CD4-positive, alpha-beta T cell treated with Interleukin-15 for 1 hour (primary cell): ENCODE measurements at places on chromosomes 6 and 20.
A peak's percentile ranks its signal among the peaks of the same experiment; 100 is the strongest.

DNA sequence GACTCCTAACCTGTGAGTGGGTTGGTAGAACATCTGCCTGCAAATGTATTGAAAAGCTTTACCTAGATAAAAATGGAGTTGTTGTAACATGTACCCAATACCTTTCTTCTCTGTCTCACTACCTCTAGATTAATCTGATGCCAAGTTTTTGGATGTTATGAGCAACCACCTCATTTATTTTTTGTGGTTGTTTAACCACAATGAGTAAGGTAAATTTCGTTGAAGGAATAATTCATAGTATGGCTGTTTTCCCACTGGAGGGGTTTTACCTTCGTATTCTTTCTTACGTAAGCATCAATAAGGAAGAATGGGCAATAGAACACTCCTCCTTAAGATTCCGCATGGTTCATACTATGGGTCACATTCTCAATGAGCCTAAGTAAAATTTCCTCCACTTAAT, 165.4 kb downstream of the CDH26 start:
- no peak for DNase-seq

DNA sequence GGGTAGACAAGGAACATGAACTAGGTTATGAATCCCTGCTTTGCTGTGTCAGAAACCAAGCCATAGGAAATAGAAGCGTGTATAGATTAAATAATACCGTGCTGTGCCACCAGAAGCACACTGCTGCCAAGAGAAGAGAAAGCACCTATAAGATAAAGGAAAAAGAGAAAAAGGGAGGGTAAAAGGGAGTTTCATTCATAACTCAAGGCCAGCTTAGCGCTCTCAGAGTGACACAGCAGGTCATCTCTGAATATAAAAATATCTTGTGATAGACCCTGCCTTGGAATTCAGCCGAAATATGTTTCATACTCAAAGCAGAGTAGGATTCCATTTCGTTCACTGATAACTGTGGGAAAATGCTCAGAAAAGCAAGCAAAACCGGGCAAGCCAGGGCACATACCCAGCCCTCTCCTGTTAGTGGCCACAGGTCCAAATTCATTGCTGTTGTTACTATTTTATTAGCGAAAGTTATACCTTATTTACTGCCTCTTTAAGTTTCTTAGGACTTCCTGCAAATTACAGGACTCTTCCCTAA, 8.7 kb downstream of the JAG1 start:
- DNase-seq: no peak

DNA sequence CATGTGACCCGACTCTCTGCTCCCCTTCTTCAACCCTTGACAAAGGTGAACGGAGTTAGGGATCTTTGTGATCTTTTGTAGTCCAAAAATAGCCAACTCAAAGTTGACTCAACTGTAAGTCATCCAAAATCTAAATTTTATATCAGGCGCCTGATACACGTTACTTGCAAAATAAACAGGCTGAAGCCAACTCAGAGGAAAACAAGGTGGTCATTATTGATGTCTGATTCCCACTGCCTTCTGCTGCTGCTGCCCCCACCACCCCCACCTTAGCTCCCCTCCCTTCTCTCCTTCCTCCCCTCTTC, 13.2 kb upstream of the RNF8 start:
- DNase-seq: no peak

DNA sequence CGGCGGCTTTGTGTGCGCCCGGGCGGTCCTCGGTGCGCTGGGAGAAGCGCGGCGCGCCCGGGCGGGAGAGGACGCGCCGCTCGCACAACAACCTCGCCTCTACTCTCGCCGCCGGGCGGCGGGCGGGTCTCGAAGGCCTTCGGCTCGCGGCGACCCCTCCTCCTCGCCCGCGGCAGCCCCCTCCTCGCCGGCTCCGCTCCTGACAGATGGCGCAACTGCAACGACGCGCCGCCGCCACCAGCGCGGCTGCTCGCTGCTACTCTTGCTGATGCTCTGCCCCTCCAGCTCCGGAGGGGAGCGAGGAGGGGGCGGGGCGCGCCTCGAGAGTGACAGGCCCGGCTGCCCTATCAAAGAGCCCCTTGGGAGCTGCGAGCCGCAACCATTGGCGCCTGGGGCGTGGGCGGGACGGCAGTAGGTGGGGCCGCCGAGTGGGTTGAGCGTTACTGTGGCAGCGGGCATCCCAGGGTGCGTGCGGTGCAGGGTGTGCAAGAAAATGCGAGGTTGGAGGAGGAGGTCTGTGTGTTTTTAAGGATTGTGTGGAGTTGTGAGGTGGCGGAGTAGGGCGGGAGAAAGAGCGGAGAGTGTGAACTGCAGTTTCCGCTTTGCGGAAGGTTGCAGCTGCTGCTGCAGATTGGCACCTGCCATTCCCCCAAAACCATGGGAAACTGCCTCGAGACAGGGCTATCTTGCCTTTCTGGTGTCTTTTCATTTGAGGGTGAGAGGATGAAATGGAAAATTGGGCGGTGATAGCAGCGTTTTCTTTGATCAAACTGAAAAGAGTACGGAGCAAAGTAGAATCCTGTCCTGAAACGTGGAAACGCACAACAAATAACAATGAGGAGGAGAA, at the start of gene FYN:
TSS of gene FYN (minus strand) at position 275 of the 847 bp plus-strand sequence. CDS start 153,401 bp downstream, outside the sequence.
- DNase-seq: peak; percentile 98

DNA sequence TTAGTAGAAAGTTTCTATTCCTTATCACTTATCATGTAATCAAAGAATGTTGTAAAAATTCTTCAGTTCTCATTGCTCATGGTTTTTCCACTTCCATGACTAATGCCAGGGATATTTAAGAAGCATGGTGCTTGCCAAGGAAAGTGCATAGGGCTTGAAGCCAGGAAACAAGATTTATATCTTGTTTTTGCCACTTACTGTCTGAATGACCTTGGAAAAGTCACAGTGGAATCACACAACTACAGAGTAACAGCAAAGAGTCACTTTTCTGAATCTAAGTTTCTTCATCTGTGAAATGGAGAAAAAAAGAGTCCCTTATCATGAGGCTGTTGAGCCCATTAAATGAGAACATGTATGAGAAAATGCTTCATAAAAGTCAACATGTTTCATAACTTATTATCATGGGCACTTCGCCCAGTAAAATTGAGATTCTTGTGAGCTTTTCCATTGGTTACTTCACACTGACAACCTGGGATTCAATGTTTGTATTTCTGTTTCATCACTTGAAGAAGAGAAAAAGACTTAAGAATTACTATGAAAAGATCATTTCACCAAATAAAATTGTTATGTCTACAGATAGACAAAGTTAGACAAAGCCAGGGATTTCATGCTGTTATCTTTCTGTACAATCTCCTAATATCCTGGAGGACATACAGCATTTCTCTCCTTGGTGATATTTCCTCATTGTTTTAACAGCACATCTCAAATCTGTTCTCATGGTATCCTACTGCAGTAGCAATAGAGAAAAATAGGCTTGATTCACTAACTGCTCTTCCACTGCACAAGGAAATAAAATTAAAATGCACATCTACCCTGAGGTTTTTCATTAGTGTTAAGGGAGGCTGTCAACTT, 7.6 kb upstream of the BMP5 start:
- no peak for DNase-seq

- no peak for DNase-seq
Observed at GRCh38 chr20:53419693-53420460, 173.8 kb downstream of the ZNF217 start.

DNA sequence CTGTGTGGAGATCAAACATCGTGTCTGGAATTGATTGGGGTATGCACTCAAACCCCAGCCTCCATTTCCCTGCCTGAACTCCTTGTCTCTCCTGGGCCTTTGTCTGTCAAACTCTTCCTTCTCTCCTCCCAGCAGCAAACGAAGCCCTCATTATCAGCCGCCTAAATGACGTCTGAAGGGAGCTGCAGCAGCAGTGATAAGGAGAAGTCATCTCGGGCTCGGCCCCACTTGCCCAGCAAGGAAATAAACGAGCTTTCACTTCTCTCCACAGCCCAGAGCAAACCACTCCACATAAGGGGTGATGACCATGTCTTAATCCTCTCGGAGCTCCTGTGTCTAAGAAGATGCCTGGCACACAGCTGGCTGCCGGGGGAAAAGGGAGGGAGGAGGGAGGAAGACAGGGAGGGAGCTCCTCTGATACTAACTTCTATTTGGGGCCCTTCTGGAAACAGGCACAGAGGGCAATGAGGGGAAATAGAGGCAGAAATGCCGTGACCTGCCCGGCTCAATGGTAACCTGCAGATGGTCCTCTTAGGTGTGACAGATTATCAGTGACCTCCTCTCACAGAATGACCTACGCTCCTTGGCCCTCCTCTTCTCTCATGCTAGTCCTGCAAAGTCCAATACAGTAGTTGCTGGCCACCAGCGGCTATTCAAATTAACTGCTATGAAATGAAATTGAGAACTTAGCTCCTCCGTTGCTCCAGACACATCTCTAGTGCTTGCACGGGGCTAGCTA, 100.4 kb downstream of the PXDC1 start:
- DNase-seq: no peak

DNA sequence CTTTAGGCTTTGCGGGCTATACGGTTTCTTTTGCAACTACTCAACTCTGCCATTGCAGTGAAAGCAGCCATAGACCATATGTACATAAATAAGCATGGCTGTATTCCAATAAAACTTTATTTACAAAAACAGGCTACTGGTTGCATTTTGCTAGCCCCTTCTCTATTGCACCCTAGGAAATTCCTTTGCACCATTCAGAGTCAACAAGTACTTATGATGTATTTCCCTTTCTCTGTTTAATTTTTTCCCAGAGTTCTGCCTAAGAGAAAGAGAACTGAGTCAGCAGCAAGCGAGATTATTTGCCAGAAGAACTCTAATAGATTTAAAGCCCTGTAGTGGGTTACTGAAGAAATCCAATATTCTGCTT, 33.8 kb downstream of the ADGRF1 start:
- no peak for DNase-seq

- DNase-seq: no peak
Observed at GRCh38 chr6:70391492-70391891, 21.8 kb upstream of the FAM135A start.

DNA sequence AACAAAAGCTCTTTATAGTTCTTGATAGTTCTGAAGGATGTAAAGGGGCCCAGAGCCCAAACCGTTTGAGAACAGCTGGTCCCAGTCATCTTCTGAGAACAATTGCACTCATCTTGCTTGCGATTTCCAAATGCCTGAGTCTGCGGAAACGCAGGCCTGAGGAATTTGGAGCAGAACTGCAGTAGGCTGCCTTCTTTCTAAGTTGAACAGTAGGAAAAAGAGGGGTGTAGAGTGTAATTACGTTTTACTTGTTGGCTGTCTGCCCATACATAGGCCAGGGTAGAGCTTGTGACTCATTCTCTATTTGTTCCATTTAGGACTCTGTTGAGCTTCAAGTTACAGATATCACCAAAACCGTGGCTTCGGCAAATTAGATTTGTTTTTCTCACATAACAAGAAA, 42.0 kb upstream of the KIF16B start:
- no peak for DNase-seq

DNA sequence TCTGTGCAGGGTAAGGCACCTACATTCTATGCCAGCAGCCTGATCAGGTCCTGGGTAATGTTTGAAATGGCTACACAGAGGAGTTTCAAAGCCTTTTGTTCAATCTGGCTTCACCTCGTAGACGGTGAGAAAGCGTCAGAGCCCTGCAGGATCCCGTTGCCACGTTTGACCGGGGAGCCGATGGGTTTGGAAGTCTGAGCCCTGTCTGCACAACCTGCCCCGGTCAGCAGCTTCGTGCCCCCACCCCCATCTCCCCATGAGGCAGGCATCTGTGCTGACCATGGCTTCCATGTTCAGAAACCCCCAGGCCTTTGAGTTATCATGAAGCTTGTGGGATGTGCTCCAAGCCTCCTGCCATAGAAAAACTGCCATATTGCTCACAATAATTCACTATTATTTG, 63.9 kb downstream of the PTPN1 start:
- no peak for DNase-seq

DNA sequence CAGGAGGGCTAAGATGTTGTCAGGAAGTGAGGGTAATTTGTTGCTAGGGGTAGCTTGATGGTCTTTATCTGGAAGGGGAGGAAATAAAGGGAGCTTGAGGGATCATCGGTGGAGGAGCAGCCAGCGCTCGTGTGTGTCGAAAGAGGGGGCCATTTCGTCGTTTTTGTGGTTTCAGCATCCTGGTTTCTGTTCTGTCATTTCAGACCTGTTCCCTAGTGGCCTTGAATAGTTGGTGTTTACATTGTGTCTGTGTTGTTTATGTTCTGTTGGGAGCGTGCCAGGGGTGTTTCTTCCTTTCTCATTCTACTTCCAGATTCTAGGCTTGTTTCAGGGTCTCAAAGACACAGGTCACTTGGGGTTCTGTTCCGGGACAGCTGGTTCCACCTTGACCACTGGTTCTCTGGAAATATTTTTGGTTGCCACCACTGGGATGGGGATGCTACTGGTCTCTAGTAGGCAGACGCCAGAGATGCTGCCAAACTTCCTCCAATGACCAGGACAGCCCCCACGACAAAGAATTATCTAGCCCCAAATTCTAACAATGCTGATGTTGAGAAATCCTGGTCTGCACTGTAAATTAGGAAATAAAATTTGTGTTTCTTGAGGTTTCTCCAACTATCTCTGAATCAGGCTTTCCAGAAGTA, 113.9 kb upstream of the NAA20 start:
- peak; percentile 61 for DNase-seq

DNA sequence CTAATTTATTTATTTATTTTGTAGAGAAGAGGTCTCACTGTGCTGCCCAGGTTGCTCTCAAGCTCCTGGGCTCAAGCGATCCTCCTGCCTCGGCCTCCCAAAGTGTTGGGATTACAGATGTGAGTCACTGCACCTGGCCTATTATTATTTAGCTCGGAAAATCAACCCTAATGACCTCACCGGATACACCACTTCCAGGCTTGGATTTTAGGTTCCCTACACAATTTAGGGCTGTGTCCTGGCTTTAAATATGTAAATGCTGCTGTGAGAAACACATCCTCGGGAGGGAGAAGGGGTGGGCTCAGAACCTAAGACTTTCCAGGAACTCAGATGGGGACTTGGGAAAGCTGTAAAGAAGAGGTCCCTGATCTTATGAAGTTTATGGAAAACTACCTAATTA, 51.0 kb upstream of the SLC32A1 start:
- no peak for DNase-seq

- DNase-seq: no peak
Observed at GRCh38 chr6:131724114-131724513, 13.3 kb upstream of the CTAGE9 start.

DNA sequence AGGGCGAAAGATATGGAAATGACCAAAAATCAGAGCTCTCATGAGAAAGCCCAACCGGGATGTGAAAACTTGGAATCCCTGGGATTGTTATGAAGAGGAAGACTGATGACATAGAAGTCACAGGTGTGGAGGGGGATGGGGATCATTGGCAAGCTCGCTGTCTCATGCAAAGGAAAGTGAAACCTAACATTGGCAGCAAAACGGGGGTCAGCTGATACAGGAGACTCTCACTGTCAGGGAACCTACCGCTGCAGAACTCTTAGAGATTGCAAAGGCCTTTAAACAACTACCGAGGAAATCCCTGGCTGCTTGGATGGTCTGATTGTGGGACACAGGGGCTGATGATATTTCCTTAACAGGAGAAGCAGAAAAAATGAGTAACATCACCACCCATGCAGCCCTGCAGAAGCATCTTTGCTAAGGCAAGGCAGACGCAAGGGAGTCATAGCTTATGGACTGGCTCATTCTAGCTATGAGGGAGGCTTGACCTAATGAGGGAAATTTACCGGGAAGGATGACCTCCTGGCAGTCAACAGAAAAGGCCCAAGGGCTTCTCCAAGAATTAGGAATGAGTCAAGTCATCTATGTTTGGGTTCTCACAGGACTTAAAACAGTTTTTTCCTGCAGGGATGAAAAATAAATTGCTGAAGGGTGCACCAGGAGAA, 7.0 kb downstream of the MUC21 start:
- no peak for DNase-seq
